ENCODE measurements at places on chromosomes 1 and 21. TPM values are rescaled to one million over a fixed set of nuclear protein-coding genes. Genes with fewer than 3 reads are reported as not detected.

DNA sequence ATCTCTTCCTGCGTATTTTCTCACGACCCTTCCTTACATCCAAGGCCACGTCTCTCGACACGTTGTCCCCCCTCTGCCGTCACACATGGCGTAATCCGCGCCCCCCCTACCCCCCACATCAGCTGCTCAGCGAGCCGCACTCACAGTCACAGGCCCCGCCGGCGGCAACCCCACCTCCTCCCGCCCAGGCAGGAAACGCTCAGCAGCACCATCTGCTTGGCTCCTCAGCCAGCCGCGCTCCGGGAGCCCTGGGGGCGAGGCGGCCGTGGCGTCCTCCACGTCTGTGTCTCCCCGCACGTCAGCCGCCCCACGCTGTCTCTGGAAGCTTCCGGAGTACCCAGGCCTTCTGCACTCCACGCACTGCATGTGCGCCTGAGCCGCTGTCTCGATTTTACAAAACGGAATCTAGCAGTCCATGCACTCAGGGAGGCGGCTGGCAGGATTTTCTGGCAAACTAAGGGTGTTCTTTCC is 64.6 kb downstream of the SIK1 start:
- no peak overlapping the region for H3K4me3 ChIP-seq
- H3K27ac ChIP-seq, result no peak overlapping the region
- H3K4me1 ChIP-seq, result peaks cover 46% of the 10 kb centered on the region
- no peak for DNase-seq
- H3K36me3 ChIP-seq, result no peaks in the 10 kb centered on the region
- H3K27me3 ChIP-seq, result peaks cover 69% of the 10 kb centered on the region

DNA sequence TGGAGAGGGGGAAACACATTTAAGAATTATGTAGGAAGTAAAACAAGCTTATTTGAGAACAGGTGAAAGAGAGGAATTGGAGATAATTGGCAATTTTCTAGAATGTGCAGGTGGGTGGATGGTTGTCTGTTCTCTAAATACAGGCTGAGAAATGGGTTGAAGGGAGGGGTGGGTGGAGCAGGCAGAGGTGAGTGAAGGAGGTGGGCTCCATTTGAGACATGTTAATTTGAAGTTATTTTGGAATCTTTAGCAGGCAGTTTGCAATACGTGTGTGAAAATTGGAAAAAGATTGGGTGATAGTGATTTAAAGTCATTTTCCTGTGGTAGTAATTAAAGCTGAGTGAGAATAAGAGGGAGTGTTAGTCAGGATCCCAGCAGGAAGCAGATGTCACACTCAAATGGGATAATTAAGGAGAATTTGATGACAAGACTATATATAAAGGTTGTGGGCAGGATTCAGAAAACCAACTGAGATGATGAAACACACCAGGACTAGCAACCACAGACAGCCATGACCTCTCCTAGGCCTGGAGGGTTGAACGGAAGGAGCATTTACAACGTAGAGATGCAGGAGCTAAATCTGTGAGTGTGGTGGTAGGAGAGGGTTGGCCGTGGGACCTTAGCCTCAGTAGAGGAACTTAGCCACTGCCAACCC is 40.6 kb downstream of the CHRM3 start:
- H3K27me3 ChIP-seq, result no peaks in the 10 kb centered on the region
- no peak for DNase-seq
- H3K4me3 ChIP-seq, result no peak overlapping the region
- H3K36me3 ChIP-seq, result no peaks in the 10 kb centered on the region

DNA sequence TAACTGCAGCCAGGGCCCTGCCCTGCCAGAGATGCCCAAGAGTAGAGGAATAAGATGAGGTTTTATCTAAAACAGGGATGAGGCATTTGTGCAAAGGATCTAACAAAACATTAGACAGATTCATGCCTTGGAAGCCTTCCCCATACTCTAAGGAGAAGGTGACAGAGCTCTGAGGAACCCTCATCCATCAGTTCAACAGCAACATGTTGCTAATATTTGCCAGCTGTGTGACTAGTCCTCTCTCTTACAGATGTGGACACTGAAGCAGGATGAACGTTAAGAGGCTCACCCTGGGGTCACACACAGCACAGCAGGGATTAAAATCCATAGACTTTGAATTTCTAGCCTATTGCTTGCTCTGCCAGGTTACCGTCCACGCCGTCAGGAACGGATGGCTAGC is 99.0 kb downstream of the ZBTB18 start:
- H3K27ac ChIP-seq, result no peak overlapping the region
- H3K36me3 ChIP-seq, result no peaks in the 10 kb centered on the region
- peaks cover 7% of the 10 kb centered on the region for H3K4me1 ChIP-seq
- H3K4me3 ChIP-seq, result no peak overlapping the region
- DNase-seq, result no peak
- H3K27me3 ChIP-seq, result no peaks in the 10 kb centered on the region

DNA sequence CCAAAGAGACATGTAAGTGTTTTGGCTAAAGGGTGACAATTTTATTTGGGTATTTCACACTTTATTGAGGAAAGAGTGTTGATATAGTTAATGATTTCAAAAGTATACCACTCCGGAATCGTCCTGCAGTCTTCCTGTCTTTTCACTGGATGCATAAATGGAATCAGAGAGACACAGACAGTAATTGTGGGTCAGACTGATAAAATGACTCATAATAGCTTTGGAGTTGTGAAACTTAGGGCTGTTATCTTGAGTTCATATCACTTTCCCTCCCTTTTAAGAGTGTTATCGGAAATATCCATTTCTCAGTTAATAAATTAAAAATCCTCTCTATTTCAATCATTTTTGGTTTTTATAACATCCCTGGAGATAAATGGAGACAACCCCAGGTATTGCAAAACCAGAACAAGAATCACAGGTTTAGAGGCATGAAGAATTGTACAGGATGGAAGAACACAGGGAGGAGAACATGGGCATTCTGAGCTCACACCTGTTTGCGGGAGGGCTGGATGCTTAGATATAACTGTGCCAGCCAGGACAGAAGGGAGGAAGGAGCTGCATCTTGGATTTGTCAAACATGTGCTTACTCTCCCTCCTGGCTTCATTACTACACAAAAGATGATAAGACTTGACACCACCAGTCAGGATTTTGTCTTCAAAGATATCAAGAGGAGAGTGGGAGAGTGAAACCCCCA is 185.4 kb downstream of the LMO4 start:
- no peak for DNase-seq
- no peak overlapping the region for H3K4me3 ChIP-seq
- H3K36me3 ChIP-seq, result no peaks in the 10 kb centered on the region
- no peak overlapping the region for H3K27ac ChIP-seq
- no peaks in the 10 kb centered on the region for H3K4me1 ChIP-seq
- H3K27me3 ChIP-seq, result no peaks in the 10 kb centered on the region

GRCh38 chr1:35834218-35834617 is 26.4 kb downstream of the AGO4 start:
- no peak overlapping the region for H3K27ac ChIP-seq
- H3K27me3 ChIP-seq, result no peaks in the 10 kb centered on the region
- DNase-seq, result no peak
- no peaks in the 10 kb centered on the region for H3K4me1 ChIP-seq
- peaks cover 1% of the 10 kb centered on the region for H3K36me3 ChIP-seq
- H3K4me3 ChIP-seq, result no peak overlapping the region

GRCh38 chr1:225595452-225595851 is 57.5 kb downstream of the ENAH start:
- H3K27ac ChIP-seq, result no peak overlapping the region
- H3K4me1 ChIP-seq, result no peaks in the 10 kb centered on the region
- DNase-seq, result no peak
- H3K27me3 ChIP-seq, result no peaks in the 10 kb centered on the region
- H3K4me3 ChIP-seq, result no peak overlapping the region
- 0 out of 3 replicates have a peak, but pooled peaks cover 3% of the 10 kb centered on the region for H3K36me3 ChIP-seq

DNA sequence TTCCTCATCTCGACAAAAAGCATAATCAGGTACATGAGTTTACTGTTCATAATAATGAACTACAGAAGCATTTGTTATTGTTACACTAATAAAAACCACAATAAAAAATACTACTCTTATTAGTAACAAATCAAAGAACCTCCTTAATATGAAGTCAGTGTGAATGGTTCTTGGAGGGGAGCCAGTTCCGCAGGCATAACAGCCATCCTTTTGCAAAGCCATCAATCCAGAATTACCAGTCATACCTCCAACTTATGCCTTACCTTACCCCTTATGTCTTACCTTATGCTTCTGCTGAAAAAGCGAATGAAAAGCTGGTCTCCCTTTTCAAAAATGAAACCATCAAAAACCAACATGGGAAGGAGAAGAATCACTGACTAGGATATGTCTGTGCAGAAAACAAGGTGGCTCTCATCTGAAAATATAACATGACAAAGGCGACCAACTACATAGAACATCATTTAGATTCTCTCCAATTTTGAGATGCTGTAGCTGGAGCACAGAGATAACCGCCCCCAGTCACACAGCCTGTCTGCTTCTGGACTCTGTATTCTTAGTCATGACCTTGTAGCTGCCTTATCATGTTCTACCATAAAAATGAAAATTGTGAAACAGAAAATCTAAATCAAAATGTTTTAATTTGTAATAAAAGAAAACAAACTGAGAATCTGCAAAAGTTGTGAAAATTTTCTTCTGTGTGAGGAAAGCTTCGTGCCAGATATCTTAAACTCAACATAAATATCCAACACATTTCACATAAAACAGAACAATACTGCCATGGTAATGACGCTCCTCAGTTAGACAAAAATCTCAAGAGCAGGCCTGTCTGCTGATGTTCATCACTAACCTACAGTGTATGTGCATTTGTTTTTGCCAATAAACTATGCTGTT is 438.2 kb downstream of the SMYD3 start:
- no peak for DNase-seq
- H3K4me1 ChIP-seq, result peaks cover 16% of the 10 kb centered on the region
- no peak overlapping the region for H3K4me3 ChIP-seq
- no peaks in the 10 kb centered on the region for H3K27me3 ChIP-seq

GRCh38 chr1:239293350-239294110 is 92.8 kb upstream of the CHRM3 start:
- H3K27me3 ChIP-seq, result no peaks in the 10 kb centered on the region
- no peak overlapping the region for H3K4me3 ChIP-seq
- H3K36me3 ChIP-seq, result no peaks in the 10 kb centered on the region
- no peak overlapping the region for H3K27ac ChIP-seq
- H3K4me1 ChIP-seq, result no peaks in the 10 kb centered on the region

- peaks cover 56% of the 10 kb centered on the region for H3K4me1 ChIP-seq
- no peak for DNase-seq
- no peak overlapping the region for H3K4me3 ChIP-seq
- H3K27ac ChIP-seq, result no peak overlapping the region
- H3K36me3 ChIP-seq, result no peaks in the 10 kb centered on the region
- H3K27me3 ChIP-seq, result no peaks in the 10 kb centered on the region
Measured at GRCh38 chr1:8903410-8903809, 24.9 kb upstream of the ENO1 start.

DNA sequence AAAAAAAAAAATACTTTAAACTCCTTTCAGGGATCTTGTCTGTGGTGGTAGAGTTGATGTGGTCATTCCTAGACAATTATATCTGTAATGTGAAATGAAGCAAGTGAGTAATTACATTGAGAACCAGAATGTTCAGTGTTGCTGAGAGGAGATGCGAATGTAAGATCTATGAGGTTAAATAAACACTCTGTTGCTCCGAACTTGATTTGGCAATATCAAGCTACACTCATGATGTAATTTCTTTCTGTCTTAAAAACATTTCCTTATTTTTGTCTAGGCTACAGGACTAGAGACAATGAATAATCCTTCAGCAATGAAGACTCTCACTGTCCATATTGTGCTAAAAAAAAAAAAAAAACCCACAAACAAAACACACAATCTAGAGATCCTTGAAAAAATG is 63.1 kb upstream of the IGSF5 start:
- H3K36me3 ChIP-seq, result no peaks in the 10 kb centered on the region
- no peak overlapping the region for H3K27ac ChIP-seq
- H3K4me1 ChIP-seq, result no peaks in the 10 kb centered on the region
- no peak for DNase-seq

- no peak for DNase-seq
- no peaks in the 10 kb centered on the region for H3K36me3 ChIP-seq
- no peak overlapping the region for H3K4me3 ChIP-seq
- H3K27me3 ChIP-seq, result no peaks in the 10 kb centered on the region
- no peaks in the 10 kb centered on the region for H3K4me1 ChIP-seq
Measured at GRCh38 chr1:197394831-197395608, 127.0 kb downstream of the CRB1 start.

DNA sequence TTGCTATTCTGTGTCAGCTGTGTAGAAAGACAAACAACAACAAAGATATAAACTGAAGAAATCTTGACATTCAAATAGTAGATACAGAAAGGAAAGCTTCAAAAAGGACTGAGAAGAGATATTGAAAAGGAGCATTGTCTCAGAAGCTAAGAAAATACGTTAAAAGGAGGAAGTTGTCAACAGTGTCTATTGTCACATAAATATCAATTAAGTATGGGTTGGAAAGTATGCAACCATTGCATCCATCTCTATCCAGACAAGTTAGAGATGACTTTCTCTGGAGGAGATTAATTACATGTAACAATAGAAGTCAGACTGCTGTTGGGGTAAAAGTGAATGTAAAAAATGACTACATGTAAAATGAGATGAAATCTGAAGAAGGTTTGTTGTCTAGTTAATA is 29.7 kb upstream of the BRINP3 start:
- H3K27me3 ChIP-seq, result no peaks in the 10 kb centered on the region
- no peaks in the 10 kb centered on the region for H3K36me3 ChIP-seq
- no peak overlapping the region for H3K4me3 ChIP-seq

GRCh38 chr1:173280899-173281660 is 73.9 kb upstream of the TNFSF4 start:
- no peaks in the 10 kb centered on the region for H3K27me3 ChIP-seq
- H3K27ac ChIP-seq, result no peak overlapping the region

DNA sequence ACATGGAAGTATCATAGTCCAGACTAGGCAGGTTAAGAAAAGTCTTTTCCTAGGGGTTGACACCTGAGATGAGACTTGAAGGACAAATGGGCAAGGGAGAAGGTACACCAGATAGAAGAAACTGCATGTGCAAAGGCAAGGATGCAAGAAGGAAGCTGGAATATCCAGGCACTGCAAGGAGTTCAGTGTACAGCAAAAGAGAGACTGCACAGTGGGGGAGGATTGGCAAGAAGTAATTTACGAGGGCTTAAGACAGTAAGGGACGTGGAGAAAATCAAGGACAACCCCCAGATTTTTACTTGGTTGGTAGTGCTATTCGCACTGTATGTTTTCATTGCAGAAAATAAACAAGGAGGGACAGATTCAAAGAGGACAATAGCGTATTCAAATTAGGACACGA is 58.5 kb downstream of the DNM3 start:
- H3K27me3 ChIP-seq, result no peaks in the 10 kb centered on the region
- no peak overlapping the region for H3K27ac ChIP-seq
- H3K36me3 ChIP-seq, result no peaks in the 10 kb centered on the region
- H3K4me3 ChIP-seq, result no peak overlapping the region

OR2G6 gene
- total RNA-seq, result not detected

LPAR3 gene
- total RNA-seq, result not detected

PSMB2 gene
- 62.2 TPM for total RNA-seq

DUSP10 gene
- 2.1 TPM for total RNA-seq

C1orf87 gene
- total RNA-seq, result not detected
